Mesenchymal stem cell (in vitro differentiated cells and primary cell): ENCODE measurements at places on chromosomes 3 and 15.
A peak's percentile ranks its signal among the peaks of the same experiment; 100 is the strongest.

DNA sequence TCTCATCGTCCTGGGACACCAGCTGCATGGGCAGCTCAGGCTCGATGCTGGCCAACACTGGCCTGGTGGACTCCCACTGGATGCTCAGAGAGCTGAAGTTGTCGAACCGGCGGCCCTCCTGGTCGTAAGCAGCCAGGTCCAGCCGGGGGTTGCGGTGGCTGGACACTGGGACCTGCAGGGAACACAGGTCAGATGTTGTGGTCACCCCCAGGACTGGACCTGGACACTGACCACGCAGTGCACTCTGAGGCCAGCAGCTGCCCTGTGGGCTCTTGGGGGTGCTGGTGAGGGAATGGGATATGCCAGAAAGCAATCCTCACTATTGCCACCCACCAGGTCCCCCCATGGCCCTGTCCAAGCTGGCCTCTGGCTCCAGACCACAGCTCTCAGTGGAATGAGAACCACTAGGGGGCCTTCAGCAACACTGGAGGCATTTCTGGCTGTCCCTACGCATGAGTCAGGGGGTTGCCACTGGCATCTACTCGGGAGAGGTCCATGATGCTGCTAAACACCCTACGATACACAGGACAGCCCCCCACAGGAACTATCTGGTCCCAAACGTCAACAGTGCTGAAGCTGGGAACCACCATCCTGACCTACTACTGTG lies 66.1 kb downstream of the NUP210 start:
- peak; percentile 17 for DNase-seq

GRCh38 chr3:169149349-169149890 lies 514.1 kb downstream of the MECOM start:
- peak; percentile 68 for DNase-seq

- peak; percentile 47 for DNase-seq
Measured at GRCh38 chr15:100601163-100601562, 821 bp downstream of the LINS1 start.

DNA sequence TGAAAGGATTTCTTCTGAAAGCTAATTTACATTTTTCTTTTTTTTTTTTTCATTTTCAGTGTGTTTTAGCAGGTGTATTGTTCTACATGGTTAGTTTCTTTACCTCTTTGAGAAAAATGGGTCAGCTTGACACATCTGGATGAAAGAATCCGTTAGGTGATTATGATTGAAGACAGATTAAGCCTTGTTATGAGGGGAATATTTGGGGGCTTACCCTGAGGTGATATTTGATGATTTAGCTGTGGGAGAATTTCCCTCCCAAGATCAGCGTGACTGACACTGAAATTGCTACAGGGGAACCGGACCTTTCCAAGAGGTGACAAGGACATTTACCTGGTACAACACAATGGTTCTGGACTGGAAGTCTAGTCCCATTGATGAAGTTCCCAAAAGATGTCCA lies 147.5 kb downstream of the NFKBIZ start:
- no peak for DNase-seq

DNA sequence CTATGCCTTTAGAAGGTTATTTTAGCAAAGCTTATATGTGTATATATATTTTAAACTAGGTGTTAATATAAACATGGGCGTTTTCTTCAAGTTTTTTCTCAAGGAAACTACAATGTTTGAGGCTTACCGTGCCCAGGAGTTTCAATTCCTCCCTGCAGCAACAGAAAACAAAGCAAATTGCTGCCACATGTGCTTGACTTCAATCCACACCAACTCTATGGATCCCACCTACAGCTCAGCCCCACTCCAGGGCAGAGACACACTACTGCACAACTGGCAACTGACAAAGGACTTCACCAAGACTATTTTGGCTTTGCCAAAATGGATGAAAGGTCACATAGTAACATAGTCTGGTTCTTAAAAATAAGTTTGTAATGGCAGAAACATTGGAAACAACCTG lies 346.6 kb downstream of the ERC2 start:
- no peak for DNase-seq

DNA sequence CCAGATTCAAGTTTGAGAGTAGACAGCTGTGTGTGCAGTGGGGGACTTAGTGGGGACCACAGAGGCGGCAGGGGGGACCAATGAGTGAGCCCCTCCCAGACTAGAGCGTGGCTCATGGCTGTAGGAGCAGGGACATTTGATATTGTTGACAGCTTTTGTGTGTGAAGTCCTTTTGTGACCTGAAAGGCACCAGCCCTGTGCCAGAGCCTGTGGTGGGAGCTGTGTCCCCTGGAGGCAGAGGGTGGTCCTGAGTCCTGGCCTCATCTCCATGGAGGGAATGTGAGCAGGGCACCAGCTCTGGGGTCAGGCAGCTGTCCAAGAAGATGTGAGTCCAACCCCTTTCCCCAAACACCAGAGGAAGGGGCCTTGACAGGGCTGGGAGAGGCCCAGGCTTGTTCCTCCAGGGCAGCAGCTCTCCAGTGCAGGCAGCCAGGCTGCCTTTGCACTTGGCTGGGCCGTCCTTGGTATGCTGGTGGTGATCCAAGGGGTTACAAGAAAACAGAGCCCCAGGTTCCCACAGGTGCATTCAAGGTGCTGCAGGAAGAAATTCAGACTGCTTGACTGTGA lies 10.1 kb upstream of the C3orf22 start:
- DNase-seq, result no peak

- DNase-seq, result peak; percentile 54
Measured at GRCh38 chr15:65796610-65797078, 4.6 kb upstream of the DENND4A start.

DNA sequence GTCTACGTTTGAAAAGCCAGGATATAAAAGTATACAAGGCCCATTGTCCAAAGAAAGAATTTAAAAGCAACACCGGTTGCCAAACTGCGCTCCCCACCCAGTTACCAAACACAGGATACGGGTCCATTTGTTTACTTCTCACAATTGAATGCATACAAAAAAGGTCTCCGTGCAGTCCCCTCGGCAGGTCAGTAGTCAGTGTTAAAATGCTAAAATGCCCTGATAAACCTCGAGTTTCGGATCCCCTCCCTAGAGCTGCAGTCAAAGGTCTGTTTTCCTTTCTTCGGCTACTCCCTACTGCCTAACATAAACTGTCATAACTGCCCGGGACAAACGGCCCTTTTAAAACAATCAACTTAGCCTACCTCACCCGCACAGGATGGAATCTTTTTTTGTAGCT lies 534.6 kb downstream of the FOXP1 start:
- no peak for DNase-seq

DNA sequence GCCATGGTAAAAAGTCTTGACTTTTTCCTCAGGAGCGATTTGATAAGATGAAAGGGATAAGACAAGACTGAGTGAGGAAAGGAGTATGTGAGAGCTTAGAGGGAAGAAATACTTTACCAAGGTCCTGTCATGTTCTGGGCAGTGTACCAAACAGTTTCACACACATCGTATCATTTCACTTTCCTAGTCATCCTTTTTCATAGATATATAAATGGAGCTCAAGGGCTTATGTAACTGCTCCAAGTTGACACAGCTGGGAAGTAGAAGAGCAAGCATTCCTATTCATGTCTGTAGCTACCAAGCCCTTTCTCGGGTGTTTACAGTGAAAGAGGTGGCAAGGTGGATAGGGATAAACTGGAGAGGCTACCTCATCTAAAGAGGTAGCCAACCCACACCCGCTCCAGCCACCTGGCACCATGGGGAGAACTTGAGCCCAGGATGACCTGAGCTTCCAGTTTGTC lies 57.4 kb downstream of the MRPS25 start:
- DNase-seq, result peak; percentile 26

DNA sequence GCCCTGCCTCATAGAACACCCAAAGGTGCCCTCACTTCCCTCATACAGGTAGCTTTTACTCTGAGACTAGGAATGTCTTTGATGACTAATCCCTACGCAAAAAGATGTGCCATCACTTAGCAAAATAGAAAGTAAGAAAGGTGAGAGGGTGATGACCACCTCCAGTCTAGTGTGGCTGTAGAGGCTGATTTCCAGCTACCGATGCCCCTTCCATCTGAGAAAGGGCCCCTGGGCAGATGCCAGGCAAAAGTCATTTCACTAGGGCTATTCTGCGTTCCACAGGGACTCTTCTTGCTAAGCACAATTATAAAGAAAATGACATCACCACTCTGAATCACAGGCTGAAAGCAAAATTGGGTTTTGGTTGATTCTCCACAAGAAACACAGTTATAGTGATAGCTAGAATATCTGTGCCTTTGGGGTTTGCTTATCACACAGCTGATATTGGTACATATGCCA lies 77.4 kb downstream of the RBPMS2 start:
- DNase-seq, result no peak

DNA sequence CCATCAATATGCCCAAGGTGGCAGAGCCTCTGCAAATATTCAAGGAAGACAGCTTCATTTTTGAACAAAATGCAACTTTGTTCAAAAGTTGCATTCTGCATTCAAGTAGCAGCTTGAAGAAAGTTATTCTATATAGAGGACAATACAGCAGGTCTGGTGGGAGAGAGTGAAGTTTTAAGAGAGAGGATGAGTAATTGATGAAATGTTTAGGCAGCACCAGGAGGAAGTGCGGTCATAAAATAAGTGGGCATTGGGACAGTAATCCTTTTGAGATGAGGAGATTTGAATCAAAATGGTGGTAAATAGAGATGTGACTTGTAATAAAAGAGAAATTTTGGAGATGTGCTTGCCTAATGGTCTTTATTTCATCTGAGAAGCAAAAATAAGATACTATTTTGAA lies 607.3 kb upstream of the ZNF385D start:
- DNase-seq, result no peak

- DNase-seq, result no peak
Measured at GRCh38 chr15:86183596-86184491, 104.2 kb downstream of the AGBL1 start.

GRCh38 chr3:125112981-125113380 lies 57.2 kb upstream of the HEG1 start:
- DNase-seq, result no peak

DNA sequence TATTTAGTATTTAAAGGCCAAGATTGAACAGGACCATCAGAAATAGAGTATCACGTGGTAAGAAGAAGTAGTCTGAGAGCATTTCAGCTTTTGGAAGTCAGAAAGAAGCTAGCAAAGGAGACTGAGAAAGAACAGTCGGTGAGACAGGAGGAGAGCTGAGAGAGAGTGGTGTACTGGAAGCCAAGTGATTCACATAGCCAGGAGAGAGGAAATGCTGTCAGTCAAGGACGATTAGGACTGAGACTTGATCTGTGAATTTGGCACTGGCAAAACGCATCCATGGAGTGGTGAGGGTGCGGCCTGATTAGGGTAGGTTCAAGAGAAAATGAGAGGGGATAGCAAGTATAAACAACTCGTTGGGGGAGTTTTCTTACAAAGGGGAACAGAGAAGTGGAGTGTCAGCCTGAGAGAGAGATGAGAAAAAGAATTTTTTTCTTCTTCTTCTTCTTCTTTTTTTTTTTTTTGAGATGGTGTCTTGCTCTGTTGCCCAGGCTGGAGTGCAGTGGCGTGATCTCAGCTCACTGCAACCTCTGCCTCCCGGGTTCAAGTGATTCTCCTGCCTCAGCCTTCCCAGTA lies 44.9 kb downstream of the CHD2 start:
- no peak for DNase-seq

- no peak for DNase-seq
Measured at GRCh38 chr3:16770792-16771191, 114.0 kb upstream of the PLCL2 start.

GRCh38 chr15:83310521-83311456 lies 26.3 kb upstream of the BNC1 start:
- peak; percentile 30 for DNase-seq

- no peak for DNase-seq
Measured at GRCh38 chr3:122687298-122687697, 6.7 kb downstream of the PARP14 start.

DNA sequence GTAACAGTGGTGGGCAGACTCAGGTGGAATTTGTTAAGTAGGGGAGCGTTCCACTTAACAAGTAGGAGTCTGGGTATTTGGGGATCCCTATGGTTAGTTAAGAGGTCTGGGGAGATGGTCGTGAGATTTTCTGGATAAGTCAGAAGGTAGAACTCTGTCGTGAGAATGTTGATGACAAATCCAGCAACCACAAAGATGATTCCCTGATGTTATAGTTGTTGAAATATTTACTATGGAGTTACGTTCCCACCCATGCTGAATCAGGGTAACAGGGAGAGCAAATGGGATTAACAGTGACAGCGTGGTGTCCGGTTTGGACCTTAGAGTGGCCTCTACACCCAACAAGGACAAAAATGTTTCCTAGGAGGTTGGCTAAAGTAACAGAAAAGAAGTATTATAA lies 110.8 kb downstream of the MFSD1 start:
- DNase-seq, result no peak

GRCh38 chr3:159039286-159039685 lies 237.4 kb downstream of the MFSD1 start:
- DNase-seq, result no peak

DNA sequence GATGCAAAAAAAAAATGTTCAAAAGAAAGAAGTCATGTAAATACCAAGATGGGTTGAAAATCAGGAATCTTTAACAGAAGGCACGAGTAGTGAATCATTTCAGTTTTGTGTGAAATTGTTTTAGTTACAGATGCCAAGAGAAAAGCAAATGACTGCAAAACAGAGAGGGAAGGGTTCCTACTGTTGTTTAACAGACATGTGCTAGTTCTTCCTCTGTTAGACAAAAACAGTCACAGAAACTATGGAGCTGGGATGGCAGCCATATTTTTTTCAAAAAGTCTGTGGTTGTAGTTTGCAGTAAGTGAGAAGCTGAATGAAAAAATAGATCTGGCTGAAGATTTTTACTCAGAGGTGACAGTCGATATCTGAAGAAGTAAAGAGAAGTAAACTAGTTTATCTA lies 511.9 kb downstream of the ZIC1 start:
- no peak for DNase-seq

DNA sequence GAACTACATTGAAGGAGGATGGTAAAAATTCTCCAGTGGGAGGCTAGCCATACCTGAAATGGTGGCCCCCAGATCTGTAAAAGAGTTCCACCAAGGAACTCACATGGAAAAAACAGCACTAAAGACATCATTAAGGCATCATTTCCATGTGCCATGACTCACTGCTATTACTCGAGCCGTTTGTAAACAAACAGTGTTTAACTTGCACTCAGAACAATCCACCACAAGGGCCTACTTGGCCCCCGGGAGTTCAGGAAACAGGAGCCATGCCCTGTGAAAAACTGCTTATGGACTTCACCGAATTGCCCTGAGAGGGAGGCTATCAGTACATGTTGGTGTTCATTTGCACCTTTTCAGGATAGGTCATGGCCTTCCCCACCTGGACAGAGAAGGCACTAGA lies 18.2 kb downstream of the CCR4 start:
- peak; percentile 85 for DNase-seq

- peak; percentile 94 for DNase-seq
Measured at GRCh38 chr3:149575213-149575960, 82.4 kb downstream of the WWTR1 start.

GRCh38 chr3:180804916-180805315 lies 107.6 kb upstream of the FXR1 start:
- DNase-seq, result peak; percentile 13

GRCh38 chr15:53658827-53659555 lies 100.5 kb downstream of the WDR72 start:
- DNase-seq, result no peak

DNA sequence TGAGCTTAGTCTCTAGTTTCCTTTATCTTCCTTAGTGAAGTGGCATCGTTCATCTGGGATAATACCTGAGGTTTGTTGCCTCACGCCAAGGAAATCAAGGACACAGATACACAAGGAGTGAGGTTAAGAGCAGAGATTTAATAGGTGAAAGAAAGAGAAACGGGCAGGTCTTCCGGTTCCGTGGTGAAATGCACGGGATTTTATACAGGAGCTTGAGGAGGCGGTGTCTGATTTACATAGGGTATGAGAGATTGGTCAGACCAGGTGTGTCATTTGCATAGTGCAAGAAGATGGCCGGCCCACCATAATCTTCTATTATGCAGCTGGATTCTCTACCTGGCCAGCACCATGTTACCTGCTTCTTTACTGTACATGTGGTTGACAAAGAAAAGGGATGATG lies 17.2 kb downstream of the ARRDC4 start:
- no peak for DNase-seq
